ENCODE measurements at places on chromosomes 11 and 22.
A peak's percentile ranks its signal among the peaks of the same experiment; 100 is the strongest.

GRCh38 chr11:27524155-27524554 is 17.6 kb upstream of the LIN7C start:
- peak; percentile 79 for DNase-seq

DNA sequence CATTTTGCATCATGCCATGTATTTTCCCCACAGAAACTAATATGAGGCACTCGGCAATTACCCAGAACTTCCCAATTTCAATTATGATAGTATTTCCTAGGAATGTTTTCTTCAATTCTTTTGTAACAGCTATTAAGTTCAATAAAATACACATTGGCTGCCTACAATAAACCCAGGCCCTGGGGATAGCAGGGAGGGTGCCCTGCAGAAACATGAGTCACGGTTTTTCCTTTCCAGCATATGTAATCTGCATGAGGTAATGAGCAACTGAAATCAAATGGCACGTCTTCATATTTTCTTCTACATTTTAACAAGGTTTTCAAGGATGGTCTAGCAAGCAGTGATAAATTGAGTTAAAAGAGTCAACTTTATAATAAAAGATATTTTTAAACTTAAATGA is 32.0 kb downstream of the GUCY1A2 start:
- DNase-seq: no peak

DNA sequence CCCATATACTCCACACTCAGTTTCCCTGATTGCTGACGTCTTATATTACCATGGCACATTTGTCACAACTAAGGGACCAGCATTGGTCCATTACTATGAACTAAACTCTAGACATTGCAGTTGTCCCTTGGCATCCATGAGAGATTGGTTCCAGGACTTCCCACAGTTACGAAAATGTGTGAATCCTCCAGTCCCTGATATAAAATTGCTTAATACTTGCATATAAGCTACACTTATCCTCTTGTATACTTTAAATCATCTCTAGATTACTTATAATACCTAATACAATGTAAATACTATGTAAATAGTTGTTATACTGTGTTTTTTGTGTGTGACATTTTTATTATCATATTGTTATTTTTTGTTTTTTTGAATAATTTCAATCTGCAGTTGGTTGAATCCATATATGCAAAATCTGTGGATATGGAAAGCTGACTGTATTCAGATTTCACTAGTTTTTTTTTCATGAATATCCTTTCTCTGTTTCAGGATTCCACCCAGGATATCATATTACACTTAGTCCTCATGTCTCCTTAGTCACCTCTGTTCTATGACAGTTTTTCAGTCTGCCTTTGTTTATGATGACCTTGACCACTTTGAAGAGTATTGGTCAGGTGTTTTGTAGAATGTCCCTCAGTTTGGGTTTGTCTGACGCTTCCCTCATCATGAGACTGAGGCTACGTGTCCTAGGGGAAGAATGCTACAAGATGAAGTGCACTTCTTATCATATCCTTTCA is 55.3 kb downstream of the INSC start:
- DNase-seq: peak; percentile 45

- DNase-seq: no peak
Measured at GRCh38 chr22:32325416-32325801, 32.3 kb upstream of the RFPL3 start.

- DNase-seq: peak; percentile 40
Measured at GRCh38 chr11:613369-613968, 2.3 kb downstream of the IRF7 start.
